ENCODE measurements at places on chromosomes 16 and 17.

DNA sequence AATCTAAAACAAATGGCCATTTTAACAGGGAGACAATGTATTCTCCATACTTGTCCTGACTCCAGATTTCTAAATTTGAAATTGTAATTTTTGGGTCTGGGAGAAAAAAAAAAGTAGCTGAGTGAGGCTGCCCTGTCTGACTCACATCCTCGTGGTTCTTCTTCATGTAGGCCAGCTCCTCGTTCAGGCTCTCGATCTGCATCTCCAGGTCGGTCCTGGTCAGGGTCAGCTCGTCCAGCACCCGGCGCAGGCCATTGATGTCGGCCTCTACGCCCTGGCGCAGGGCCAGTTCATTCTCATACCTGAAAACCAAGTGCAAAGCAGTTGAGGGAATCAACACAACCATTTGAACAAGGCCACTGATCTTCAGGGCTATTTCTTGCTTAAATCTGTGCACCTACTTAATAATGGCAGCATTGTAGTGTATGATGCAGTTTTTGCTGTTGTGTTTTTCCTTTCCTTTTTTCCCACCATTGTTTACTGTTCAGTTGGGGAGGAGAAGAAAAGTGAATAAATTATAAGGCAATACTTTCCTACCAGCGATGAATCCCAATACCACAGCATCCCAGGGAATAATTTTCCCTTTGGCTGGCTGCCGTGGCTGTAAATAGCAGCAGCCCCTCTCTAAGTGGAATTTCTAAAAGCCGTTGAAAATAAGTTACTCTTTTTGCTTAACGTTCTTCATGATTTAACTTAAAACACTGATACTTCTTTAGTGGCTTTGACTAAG lies 2.2 kb downstream of the KRT12 start:
- no peak for DNase-seq

DNA sequence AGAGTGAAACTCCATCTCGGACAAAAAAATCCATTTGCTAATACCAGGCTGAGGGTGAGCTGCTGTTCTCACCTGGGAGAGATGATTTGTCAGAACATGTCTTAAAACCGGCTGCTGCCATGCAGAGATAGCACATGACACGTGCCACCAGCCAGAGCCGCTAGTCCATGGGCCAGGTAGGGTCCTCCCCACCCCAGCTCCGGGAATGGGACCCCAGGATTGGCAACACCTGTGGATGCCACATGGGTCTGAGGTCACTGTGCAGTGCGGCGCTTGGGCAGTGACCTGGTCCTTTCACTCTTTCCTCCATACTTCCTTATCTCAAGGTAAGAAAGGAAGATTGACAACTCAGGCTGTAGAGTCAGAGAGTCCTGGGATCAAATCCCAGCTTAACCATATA lies 393.3 kb upstream of the TNRC6C start:
- DNase-seq = no peak

DNA sequence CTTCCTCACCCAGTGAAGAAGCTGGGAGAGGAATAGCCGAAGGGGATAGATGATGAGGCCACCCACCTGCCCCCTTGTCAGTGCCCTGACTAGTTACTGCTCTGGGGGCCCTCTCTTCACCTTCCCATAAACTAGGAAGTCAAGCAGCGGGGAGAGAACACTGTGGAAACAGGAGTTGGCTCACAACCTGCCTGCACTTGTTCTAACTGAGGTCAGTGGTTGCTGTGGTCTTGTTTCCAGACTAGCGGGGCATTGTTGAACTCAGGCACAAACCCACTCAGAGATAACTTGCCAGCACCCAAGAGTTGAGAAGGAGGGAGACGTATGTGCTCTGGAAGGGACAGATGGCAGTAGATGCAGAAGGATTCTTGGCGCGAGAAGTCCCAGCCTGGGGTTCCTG lies 48.6 kb upstream of the DDX52 start:
- no peak for DNase-seq

DNA sequence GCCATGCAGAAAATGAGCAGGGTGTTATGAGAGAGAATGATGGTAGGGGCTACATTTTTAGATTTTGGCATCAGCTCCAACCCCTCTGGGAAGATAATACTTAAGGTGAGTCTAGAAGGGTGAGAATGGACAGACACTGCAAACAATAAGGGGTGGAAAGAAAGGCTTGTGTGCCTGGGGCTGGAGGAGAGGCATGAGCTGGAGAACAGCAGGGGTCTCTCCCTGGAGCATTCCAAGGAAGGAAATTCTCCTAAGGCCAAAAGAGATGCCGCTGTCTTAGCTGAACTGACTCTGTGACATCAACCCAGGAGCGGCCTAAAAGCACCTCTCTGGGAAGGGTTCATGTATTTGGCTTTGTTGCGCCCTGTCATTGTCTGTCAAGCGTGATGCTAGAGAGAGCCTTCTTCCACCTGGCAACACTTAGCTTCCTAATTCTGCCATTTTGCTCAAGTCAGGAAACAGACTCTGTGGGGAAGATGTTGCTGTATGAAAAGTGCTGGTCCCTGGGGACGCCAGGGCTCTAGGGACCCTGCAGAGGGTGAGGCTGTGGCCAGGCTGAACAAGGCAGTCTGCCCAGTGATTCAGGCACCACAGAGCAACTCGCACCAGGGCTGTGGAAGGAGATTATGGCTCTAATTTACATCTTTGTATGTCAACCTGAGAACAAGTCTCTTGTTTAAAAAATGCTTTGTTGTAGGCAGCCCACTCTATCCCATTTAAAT lies 225.7 kb downstream of the CBLN1 start:
- no peak for DNase-seq

GRCh38 chr17:7014995-7015958 lies 2.9 kb downstream of the RNASEK start:
- DNase-seq = peak; percentile 70

- DNase-seq = no peak
Measured at GRCh38 chr17:8068736-8069586, 18.6 kb downstream of the ALOX12B start.

GRCh38 chr17:61495161-61495857 lies 43.1 kb downstream of the TBX4 start:
- DNase-seq = no peak

GRCh38 chr16:75042426-75043174 lies 43.8 kb downstream of the ZNRF1 start:
- DNase-seq = no peak

DNA sequence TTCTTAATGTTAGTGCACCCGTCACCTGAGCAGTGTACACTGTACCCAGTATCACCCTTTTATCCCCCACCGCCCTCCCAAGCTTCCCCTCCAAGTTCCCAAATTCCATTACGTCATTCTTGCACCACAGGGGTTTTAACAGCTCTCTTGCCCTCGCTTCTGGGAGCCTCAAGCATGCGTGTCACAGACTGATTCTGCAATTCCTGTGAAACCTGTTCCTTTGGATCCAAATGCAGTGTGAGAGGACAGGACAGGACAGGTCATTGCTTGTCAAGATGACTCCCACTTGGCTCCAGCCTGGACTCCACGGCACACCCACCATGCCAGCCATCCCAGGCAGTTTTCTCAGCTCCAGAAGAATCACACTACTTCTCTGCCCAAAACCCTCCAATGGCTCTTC lies 44.1 kb downstream of the CYB5D2 start:
- no peak for DNase-seq

GRCh38 chr17:74125156-74125555 lies 78.3 kb upstream of the RPL38 start:
- DNase-seq = no peak

DNA sequence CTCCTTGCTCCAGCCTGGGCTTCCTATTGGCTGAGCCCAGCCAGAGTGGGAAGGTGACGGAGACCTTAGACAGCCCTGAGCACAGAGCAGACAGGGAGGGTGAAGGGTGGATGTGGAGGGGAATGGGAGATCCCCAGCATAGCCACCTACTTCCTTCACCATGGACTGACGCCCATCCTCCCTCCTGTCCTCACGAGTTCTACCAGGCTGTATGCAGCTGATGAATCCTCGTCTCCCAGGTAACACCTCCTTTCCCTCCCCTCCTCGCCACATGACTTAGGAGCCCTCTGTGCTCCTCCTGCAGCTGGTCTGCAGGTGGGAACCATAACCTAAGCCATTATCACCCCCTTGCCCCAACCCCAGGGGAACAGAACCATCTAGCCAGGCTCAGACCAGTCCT lies 9.0 kb upstream of the CRHR1 start:
- no peak for DNase-seq

DNA sequence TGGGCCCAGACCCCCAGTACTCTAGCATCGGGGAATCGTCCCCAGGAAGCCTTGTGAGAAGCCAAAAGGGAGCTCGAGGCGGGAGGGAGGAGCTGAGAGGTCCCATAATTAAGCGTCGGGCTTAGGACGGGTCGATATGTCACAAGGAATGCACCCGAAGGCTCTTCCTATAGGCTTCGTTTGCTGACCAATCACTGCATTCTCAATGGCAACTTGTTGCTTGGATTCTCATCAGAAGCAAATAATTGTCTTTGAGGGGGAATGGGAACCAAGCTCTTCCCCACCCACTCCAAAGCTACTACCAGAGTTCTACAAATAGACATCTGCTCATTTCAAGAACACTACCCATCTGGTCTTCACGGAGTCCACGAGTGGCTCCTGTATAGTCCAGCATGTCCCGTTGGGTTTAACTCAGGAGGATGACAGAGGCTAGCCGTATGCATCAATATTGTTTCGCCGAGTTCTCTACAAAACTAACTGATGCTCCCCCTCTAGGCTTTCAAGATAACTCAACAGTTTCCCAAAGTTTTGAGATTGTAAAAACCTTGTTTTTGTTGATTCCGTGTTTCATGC lies 628 bp upstream of the BLMH start:
- no peak for DNase-seq

DNA sequence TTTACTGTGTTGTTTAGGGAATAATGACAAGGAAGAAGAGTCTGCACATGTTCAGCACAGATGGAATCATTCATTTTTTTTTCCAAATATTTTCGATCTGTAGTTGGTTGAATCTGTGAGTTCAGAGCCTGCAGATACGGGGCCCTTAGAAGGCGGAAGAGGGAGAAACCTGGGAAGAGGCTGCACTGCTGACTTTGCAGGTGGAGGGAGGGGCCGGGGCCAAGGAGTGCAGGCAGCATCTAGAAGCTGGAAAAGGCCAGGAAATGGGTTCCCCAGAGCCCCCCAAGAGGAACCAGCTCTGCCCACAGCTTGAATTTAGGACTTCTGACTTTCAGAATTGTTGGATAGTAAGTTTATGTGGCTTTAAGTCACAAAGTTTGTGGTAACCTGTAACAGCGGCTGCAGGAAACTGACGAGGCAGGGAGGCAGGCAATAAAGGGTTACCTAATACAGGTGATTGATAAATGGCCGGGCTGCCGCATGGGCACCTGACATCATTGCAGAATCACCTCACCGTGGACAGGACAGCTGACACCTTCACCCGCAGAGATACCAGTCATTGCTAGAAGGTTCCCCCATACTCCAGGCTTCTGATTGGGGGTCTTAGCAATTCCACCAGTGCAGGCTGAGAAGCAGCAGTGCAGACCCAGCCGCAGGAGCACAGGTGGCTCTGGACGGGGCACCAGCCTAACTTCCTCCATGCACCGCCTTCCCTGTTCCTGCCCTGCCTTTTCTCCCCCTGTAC lies 181.3 kb downstream of the IRF8 start:
- DNase-seq = no peak

- no peak for DNase-seq
Measured at GRCh38 chr16:65235339-65236177, 113.7 kb upstream of the CDH11 start.

GRCh38 chr16:57688987-57689761 lies 5.4 kb upstream of the DRC7 start:
- DNase-seq = no peak

DNA sequence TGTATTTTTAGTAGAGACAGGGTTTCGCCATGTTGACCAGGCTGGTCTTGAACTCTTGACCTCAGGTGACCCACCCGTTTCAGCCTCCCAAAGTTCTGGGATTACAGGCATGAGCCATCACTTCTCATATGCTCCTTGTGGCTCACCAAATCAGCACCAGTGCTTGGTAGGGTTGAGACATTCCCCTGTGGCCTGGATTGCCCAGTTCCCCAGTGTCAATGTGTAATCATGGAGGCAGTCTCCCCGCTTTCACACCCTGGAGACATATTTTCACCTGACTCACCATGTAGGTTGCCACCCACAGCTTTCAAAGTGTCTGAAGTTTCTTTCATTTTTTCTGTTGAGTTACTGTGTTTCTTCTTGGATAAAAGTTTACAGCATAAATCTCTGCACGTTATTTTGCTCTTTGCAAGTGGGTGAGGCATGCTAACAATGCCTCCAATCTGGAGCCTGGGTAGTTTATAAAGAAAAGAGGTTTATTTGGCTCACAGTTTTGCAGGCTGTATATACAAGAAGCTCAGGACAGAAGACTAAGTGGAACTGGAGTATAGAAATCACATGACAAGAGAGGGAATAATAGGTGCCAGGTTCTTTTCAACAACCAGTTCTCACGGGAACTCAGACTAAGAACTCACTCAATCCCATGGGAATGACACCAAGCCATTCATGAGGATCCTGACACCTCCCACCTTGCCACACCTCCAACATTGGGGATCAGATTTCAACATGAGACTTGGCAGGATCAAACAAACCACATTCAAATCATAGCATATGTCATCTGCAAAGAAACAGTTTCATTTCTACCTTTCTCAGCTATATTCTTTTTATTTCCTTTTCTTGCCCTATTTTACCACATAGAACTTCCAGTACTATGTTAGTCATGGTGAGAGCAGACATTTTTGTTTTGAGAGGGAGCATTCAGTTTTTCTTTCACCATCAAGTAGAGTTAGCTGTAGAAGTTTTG lies 113.2 kb downstream of the PHKB start:
- DNase-seq = peak; percentile 15

- DNase-seq = no peak
Measured at GRCh38 chr17:43791589-43791988, 11.4 kb downstream of the CFAP97D1 start.

DNA sequence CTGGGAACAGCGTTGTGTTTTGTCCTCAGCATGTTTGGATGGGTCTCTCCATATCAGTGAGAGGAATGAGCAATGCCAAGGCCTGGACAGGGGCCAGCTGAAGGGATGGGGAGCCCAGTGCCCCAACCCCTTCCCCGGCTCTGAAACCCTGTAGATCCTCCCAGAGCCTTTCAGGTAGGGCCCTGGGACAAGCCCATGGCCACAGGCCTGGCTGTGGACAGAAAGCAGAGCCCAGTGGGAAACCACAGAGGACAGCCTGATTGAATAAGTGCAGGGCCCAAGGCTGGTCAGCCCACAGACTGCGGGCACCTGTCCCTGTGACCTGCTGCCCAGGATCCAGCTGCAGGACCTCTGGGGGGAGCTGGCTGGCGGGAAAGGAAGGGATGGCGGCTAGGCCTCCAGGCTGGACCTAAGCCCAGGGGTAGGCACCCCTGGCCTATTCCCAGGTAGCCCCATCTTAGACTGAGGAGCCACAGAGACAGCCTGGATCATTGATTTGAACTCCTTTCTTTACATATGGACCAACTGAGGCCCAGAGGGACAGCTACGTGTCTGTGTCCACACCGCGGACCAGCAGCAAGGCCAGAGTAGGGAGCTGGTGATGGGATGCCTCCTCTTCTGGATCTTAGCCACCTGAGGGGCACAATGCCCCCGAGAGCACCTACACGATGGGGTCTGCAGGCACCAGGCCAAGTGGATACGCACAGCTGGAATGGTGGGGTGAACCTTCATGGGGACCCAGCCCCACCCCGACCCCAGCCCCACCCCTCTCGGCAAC lies 1.3 kb downstream of the CCDC102A start:
- DNase-seq = no peak
